Adipocyte (in vitro differentiated cells): ENCODE measurements at places on chromosomes 1 and 21.

DNA sequence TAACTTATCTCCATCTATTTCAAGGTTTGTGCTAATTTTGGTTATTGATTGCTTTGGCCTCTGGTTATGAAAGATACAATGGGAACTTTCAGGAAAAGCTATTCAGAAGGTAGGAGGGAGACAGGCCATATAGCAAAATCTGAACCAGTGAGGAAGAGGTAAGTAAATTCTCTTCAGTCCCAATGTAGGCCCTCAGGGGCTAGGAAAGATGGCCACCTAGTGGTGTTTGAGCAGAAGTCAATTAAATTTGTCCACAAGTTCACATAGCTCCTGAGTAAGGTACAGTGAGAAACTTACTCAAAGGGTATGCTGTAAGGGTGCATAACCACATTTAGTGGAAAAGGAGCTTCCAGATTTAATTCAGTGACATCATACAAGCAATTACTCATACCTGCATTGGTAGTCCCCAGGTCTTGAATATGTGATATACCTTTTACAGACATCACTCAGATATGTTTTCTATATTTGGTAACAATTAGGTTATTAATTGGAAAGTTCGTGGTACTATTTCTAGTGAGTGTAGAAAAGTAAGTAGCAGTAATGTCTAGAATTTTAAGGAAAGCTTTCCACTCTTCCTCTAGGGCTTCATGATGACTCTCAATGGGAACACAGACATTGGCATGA lies 21.4 kb upstream of the FMO1 start:
- peak; percentile 91 for DNase-seq

GRCh38 chr1:200889571-200889970 lies 5.1 kb upstream of the INAVA start:
- no peak for DNase-seq

DNA sequence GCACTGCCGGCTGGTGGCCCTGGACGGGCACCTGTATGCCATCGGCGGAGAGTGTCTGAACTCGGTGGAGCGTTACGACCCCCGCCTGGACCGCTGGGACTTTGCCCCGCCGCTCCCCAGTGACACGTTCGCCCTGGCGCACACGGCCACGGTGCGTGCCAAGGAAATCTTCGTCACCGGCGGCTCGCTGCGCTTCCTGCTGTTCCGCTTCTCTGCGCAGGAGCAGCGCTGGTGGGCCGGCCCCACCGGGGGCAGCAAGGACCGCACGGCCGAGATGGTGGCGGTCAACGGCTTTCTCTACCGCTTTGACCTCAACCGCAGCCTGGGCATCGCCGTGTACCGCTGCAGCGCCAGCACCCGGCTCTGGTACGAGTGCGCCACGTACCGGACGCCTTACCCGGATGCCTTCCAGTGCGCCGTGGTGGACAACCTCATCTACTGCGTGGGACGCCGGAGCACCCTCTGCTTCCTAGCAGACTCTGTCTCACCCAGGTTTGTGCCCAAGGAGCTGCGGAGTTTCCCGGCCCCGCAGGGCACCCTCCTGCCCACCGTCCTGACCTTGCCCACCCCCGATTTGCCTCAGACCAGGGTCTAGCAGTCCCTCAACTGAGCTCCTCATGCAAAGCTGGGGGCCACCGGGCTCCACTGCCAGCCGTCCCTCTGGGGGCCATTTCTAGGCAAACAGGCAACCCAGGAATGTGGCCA lies 2.1 kb downstream of the KLHDC7A start:
- no peak for DNase-seq

DNA sequence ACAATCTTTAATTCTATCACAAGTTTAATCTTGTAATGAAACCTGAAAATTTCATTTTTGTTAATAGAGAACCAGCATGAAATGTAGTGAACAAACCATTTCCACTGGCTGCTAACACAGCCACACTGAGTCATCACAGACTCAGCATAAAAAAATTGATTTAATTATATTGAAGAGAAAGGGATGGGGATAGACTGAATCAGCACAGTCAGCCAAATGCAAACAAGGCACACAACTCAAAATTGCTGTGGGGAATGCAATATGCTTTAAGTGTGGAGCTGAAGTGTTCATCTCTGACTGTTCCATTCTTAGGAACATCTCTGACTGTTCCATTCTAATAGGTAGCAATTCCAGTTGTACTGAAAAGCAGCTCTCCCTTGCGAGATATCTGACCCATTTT lies 299.8 kb downstream of the MRPL39 start:
- peak; percentile 46 for DNase-seq

DNA sequence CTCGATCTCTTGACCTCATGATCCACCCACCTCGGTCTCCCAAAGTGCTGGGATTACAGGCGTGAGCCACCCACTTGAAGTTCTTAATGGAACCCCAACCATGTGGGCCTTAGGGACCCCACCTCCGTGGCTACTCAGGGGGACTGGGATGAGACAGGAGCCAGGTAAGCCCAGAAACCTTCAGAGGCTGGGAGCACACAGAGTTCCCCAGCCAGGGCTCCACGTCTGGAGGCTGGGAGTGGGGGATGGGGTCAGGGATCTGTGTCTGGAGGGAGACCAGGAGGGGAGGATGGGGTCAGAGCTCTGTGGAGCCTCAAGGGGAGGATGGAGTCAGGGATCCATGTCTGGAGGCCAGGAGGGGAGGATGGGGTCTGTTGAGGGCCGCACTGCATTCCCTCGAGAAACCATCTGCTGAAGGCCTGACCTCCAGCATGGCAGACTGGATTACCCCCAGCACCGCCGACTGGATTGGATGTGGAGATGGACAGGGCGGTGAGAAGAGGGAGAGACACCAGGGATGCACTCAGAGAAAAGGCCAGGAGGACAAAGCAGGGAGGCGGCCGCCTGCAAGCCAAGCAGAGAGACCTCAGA lies 2.1 kb upstream of the FTCD start:
- no peak for DNase-seq

DNA sequence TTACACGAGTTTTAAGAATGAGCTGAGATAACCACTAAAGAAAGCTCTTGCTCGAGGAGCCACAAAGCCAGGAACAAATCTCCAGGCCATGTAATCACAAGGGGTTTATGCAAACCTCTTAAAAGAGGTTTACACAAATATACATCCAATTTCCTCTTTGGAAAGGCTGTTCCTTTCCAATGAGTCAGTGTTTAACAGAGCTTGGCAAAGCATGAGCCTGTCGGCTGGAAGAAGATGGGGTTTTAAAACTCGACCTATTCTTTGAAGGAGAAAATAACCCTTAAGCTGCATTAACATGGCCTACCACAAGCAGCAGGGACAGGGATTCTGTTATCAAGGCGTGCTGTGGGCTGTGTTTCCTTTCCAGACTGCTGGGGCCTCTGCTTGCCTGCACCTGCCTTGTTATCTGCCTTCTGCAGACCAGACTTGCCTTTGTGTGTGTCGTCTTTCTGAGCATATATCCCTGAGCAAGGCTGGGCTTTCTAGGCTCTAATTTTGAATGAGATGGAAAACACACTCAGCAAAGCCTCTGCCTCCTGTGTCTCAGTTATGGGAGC lies 40.6 kb upstream of the CYP2J2 start:
- peak; percentile 62 for DNase-seq

- no peak for DNase-seq
Observed at GRCh38 chr1:226648421-226648820, 90.7 kb downstream of the ITPKB start.

DNA sequence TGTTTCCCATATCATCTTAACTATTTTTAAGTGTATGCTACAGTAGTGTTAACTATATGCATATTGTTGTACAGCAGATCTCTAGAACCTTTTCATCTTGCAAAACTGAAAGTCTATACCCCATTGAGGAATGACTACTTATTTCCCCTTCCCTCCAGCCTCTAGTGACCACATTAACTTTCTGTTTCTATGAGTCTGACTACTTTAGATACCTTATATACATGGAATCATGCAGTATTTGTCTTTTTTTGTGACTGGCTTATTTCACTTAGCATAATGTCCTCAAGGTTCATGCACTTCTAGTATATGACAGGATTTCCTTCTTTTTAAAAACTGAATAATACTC lies 96.5 kb upstream of the BTG3 start:
- no peak for DNase-seq

DNA sequence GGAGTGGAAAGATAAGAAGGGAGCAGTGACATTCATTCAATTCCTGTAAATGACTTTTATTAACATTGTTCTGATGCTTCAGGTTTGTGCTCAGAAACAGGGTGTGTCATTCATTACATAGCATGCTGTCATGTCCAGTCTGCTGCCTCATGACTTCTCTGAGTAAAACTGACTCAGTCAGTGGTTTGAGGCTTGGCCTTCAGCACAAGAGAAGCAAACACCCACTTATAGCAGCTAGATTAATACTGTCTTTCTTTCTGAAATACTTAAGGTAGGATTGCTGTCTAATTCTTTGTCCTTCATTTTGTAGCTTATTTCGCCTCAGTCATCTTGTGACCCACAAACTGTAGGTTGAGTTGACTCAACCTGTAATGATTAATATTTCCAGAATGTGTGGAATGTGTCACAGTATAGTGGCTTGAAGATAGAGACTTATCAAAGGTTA lies 32.9 kb downstream of the RASAL2 start:
- peak; percentile 75 for DNase-seq

GRCh38 chr1:90558126-90558525 lies 159.0 kb downstream of the BARHL2 start:
- no peak for DNase-seq

GRCh38 chr1:63827411-63828321 lies 53.8 kb downstream of the ROR1 start:
- DNase-seq, result no peak

- DNase-seq, result no peak
Observed at GRCh38 chr1:198435056-198435455, 105.4 kb downstream of the ATP6V1G3 start.

DNA sequence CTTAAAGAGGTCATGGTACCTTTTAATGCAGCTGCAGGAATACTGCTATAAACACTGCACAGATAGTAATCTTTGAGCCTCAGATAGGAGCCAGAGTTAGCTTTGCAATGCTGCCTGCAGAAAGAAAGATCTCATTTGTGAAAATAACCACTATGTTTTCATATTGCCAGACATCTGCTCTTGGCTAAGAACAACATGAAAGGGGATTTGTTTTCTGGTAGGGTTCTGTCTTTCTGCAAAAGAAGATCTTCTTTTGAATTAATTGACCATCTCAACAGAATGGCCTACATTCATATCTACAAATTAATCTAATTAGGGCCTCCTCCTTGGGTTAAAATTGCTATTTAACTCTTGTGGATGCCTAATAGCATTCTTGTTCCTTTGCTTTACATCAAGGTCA lies 177.6 kb upstream of the DPYD start:
- no peak for DNase-seq

DNA sequence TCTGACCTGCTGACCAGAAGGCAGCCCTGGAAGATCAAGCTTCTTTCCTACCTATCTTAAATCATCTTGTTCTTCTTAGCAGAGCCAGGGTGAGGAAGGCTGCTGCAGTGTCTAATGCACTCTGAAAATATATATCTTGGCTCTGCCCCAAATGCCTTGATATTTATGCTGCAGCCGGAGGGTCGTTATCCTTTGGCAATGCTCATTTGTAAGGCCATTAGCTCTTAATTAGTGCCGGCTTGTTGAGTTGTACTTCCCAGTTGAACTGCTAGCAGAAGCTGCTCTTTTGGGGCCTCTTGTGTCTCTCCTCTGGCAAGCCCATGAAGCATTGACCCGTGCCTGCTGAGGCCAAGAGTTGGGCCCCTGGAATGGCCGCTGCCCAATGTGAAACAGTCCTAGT lies 4.2 kb upstream of the GNL2 start:
- no peak for DNase-seq

- no peak for DNase-seq
Observed at GRCh38 chr21:39881661-39882060, 14.4 kb downstream of the PCP4 start.

GRCh38 chr1:47996406-47997226 lies 569 bp downstream of the TRABD2B start:
- DNase-seq, result peak; percentile 38

DNA sequence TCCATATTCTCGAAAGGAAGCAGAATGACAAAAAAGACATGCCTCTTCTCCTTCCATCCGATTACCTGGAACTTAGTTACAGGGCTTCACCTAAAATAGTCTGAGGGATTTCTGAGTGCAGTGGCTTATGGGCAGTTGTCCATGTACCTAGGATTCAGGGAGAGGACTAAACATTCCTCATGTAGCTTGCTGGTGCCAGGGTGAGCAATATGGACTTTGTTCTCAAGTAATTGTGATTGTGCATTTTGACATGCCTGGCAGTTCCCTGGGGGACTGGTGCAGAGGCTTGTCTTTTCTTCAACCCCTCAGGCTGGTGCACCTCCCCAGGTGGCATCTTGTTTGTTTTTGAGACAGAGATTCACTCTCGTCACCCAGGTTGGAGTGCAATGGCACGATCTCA lies 6.1 kb upstream of the PSEN2 start:
- DNase-seq, result no peak

- peak; percentile 58 for DNase-seq
Observed at GRCh38 chr1:11982010-11982392, 1.8 kb downstream of the MFN2 start.

DNA sequence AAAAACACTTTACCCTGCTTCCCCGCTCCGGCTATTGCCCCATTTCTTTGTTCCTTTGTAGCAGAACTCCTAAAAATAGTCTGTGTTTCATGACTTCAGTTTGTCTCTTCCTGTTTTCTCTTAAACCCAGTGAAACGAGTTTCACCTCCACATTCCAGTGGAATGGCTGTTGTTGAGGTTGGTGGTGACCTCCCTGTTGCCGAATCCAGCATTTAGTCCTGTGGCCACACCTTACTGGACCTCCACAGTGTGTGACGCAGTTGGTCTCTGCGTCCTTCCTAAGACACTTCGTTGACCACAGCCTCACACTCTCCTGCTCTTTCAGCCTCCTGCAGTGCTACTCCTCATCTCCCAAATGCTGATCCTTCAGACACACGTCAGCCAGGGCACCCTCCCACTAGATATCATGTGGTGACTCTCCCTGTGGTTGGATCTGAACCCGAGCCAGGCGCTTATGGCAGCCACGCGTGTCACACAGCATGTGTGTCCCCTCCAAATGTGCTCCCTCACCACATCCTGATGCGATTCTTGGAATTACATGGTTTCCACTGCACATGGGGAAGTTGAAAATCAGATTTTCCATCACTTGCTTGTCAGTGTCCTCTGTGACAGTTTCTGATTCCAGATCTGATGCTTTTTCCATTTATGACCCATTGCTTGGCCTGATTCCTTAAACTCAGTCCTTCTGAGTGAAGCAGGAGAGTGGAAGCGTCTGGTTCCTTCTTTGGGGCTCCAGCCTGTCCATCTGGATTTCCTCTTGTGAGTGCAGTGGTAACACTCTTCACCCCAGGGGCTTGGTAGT lies 99.1 kb upstream of the ARTN start:
- DNase-seq, result peak; percentile 46

DNA sequence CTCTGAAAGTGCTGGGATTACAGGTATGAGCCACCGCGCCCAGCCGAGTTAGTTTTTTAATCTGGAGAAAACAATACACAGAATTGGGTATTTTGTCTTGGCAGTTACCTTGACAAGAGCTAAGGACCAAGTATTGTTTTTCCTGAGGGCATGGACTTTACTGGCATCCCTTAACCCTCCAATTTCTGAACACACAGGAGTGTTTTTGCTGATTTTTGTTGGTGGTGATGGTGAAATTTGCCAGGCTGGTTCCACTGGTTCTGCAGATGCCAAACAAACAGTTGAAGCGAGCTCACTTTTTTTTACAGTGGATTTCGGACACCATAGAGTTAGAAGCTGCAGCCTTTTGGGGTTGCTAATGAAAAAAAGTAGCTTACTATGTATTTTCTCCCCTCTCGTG lies 37.2 kb upstream of the SH3D21 start:
- DNase-seq, result no peak

GRCh38 chr1:100874433-100874832 lies 20.2 kb downstream of the EXTL2 start:
- DNase-seq, result no peak

GRCh38 chr1:24251501-24251900 lies 64.4 kb upstream of the IFNLR1 start:
- DNase-seq, result no peak
